ENCODE measurements at places on chromosomes 16 and 17. TPM values are rescaled to one million over a fixed set of nuclear protein-coding genes. Genes with fewer than 3 reads are reported as not detected.
A peak's percentile ranks its signal among the peaks of the same experiment; 100 is the strongest.

RUNDC3A gene
- 0.75 TPM for total RNA-seq

CLEC18A gene
- total RNA-seq: not detected

NAGS gene
- 47.1 TPM for total RNA-seq

VPS9D1 gene
- 5.6 TPM for total RNA-seq

GNG13 gene
- total RNA-seq: not detected

TP53TG3B gene
- total RNA-seq: not detected

- peak; percentile 99 for DNase-seq
Observed at GRCh38 chr16:81006813-81007695, at the start of the genes CENPN and CMC2. TSS of gene CENPN (plus strand) at chr16:81007214. CDS start at chr16:81011940, 4,726 bp downstream. TSS of gene CMC2 (minus strand) at chr16:81006885. CDS start at chr16:80997394, 9,491 bp downstream.

DNA sequence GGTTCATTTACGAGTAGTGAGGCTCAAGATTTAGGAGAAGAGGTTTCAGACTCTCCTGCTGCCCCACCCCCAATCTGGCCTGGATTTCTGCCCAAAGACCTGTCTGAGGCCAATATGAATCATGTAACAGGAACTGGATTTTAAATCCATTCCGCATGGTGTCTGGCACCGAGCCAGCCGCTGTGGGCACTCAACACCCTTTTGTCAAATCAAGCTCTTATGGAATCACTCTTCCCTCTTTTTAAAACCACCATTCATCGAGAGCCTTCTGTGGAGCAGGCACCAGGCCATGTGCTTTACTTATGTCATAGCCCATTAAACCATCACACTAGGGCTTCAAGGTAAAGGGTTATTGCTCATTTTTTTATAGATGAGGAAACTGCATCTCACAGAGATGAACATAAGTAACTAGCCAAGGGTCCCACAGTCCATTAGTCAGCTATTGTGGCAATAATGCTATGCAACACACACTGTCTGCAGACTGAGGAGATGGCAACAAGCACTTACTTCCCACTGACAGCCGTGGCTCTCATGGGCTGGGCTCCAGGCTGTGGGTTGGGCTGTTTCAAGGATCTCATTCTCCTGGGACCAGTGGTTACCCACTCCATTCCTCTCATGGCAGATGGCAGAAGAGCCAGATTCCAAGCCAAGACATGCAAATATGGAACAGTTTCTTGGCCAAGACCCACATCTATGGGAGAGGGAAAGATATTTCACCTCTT, 93.6 kb downstream of the WSCD1 start:
- DNase-seq: no peak

DNA sequence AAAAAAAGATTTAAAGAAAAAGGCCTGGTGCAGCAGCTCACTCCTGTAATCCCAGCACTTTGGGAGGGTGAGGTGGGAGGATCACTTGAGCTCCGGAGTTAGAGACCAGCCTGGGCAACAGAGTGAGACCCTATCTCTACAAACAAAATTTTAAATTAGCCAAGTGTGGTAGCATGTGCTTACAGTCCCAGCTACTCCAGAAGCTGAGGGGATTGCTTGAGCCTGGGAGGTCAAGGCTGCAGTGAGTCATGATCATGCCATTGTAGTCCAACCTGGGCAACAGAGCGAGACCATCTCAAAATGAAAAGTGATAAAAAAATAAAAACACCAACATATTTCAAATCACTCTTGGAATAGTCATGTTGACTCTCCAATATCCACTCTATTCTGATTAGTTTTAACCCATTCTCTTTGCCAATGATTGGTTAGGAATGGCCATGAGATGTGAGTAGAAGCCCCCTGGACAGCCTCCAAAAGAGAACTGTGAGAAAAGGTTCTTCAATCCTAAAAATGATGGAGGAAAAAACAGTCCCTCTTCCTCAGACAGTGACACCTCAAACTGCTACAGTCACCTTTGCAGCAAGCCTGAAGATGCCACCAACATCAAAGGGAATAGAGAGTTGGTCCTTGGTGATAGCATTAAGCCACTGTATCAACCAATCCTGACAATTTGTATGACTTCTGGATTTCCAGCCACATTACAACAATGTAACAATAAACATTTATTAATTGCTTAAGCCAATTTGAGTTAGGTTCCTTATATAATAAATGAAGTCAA, 2.9 kb upstream of the KANSL1 start:
- no peak for DNase-seq

DNA sequence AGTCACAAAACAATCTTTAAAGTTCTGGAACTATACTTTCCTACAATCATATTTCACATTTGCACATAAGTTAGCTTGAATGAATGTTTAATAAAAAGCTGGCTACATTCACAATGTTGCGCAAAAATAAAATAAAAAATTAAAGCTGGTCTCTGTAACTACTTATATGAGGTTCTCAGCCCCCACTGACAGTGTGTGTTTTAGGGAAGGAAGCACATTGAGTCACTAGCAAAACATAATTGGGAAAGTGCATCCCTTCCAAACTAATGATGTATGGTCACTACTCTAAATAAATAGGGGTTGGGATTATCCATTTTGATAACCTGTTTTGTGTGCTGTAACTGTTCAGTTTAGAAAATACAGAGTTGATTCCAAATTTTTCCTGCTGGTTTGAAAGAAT, 251.9 kb downstream of the IRX3 start:
- DNase-seq: no peak

DNA sequence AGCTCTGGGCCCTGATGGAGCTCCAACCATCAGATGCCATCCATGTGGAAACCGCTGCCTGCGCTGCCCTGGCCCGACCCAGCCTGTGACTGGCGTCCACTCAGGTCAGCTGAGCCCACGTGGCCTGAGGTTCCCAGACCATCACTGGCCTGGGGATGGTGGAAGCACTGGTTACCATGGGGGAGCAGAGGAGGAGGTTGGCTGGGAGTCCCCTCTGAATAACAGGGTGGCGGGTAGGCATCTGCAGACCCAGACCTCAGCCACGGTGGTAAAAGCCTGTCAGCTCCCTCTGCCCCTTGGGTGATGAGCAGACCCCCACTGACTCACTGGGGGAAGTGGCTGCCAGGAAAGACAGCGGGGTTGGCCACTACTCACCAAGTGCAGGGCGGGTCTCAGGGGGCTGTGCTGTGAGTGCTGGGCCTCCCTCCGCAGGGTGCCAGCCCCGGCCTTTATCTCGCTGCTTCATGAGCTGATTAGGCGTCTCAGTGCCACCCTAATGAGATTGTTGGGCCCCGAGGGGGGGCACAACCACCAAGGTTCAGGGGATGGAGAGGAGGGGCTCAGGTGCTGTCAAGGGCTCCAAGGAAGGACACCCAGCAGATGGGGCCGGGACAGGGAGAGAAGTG, at the start of gene PDE6G:
Gene PDE6G, minus strand, starts transcription at position 425 of the 626 bp plus-strand sequence. CDS start 3,237 bp downstream, outside the sequence.
- no peak for DNase-seq

DNA sequence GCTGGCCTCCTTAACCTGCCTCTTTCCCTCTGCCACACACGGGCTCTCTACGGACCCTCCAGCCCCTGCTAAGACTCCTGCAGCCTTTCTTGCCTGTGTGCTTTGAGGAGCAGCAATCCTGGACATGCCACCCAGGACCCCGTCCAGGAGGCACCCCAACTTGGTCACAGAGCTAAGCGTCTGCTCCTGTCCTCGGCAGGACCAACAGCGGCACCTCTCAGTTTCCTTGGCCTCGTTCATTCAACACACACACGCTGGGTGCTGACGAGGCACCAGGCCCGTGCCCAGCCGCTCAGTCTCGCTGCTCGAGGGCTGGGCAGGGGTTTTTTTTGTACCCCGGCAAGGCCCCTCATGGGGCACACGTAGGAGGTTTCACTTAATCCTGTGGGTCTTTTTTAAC, 15.2 kb downstream of the RPH3AL start:
- peak; percentile 43 for DNase-seq

GRCh38 chr16:21274172-21274726, 3.8 kb downstream of the CRYM start:
- no peak for DNase-seq

DNA sequence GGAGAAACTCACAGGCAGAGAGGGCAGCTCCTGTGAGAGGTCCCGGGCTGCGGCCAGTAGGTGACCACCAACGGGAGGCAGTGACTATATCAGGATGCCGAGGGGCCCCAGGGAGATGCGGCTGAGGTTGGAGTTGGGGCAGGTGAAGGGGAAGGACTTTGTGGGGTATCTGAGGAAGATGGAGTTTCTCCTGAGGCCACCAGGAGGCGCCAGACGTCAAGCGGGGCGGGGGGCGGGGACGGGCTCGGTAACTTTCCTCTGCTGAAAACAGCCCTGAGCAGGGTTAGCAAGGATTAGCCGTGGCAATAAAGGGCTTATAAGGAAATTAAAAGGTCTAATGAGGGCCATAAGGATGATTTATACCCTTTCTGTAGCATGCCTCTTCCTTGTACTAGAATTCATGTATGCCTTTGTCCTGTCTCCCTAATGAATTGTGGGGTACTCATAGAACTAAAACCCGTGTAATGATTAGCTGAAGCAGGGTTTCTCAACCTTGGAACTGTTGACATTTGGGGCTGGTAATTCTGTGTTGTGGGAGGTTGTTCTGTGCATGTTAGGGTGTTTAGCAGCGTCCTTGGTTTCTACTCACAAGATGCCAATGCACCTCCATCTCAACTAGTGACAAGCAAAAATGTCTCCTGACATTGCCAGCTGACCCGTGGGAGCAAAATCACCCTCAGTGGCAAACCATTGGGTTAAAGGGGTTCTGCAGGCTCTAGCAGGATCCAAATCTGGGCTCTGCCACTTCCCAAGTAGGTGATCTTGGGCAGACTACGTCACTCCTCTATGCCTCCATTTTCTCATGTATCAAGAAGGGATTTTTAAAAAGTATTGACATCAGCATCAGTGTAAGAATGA, 74.8 kb upstream of the GRIN2A start:
- DNase-seq: peak; percentile 61

GRCh38 chr17:75265614-75266315, 4.1 kb downstream of the MRPS7 start:
- DNase-seq: no peak

GRCh38 chr16:63289834-63290460, 1253.7 kb upstream of the CDH8 start:
- DNase-seq: no peak

DNA sequence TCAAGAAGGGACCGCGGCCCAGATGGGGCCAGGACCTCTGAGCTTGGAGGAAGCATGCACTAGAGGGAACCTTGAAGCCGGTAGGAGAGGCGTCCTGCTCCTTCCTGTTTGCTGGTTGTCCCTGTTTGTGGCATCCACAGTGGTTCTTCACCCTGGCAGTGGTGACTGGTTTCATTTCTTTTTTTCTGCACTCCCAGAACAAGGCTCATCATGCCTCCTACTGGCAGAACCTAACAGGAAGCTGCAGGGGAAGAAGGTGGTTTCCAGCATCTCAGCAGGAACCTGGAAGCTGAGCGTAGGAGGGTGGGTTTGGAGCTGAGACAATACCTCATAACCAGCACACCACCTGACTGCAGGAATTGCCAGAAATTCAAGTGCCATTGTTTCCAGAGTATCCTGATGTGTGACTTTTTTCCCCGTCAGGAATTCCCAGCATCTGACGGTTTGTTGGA, 5.8 kb downstream of the TMEM231 start:
- DNase-seq: peak; percentile 60

DNA sequence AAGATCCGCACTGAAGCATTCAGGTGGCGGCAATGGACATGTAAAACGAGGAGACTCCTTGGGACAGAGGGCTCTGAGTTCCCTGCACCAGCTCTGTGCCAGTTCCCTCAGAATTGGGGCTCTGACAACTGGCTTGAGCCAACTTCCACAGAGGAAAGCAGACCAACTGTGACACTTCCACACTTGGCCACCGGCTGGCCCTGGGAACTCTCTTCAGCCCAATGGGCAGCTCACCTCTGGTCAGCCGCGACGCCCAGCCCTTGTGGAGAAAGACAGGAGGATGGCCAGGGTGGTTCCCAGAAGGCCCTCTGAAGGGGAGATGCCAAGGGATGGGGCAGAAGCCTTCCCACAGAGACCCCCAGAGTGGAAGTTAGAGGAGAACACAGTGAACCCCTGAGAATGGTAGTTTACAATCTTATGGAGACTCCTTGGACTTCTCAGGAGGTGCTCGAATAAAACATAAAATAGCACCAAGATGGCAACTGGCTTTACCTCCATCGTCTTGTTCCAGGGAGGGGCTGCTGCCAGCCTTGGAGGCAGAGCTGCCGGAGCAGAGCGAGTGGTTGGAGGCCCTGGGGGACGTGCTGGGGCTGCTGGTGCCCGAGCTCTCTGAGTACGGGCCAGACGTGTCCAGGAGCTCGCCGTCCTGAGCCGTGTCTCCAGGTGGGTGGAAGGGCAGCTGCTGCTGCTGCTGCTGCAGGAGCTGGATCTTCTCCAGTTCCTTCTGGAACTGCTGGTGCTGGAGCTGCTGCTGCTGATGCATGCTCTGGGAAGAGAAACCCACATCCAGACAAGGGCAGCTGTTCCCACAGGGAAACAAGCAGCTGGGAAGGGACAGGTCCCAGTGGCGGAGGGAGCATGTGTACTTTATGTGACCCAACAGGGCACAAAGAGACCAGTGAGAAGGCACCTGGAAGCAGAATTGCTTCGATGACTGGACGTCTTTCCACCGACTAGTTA, 35.0 kb upstream of the ICAM2 start:
- DNase-seq: no peak

DNA sequence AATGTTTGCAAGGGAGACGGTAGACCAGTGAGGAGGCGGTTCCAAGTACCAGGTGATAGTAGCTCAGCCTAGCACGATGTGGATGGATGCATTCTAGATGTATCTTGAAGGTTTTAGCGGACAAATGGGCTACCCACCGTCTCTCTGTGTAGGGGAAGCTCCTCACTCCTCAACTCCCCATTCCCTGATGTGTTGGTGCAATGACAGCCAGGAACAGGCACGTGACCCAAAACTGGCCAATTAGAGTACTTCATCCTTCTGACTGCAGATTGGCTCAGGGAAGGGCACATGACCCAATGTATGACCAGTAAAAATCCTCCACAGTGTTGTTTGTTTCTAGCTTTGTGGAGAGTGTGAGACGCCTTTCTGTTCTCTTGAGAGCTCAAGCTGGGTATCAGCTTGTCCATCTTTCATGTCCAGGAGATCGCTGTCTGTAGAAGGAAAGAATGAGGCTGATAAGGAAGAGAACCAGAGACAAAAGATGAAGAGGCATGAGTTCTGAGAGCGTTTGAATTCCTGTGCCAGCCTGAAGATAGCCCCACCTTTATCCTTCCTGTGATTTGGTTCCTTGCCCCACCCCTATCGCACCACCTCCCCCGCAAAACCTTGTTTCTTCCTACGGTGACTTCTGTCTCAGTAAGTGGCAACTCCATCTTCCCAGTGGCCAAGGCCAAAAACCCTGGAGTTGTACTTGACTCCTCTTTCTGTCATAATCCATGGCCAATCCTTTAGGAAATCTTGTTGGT, 2.3 kb upstream of the BORCS6 start:
- peak; percentile 83 for DNase-seq

Measured in right lobe of liver (tissue), 6 donors.